Kidney epithelial cell (primary cell): ENCODE measurements at places on chromosomes 5 and 9. TPM values are rescaled to one million over a fixed set of nuclear protein-coding genes. Genes with fewer than 3 reads are reported as not detected.

TAF1L gene
- total RNA-seq: under 0.01 TPM in 1 of 2 replicates, not detected in the other

ENTREP1 gene
- total RNA-seq: 3.1 and 3.8 TPM in 2 replicates

CER1 gene
- not detected in 2 replicates for total RNA-seq

DNA sequence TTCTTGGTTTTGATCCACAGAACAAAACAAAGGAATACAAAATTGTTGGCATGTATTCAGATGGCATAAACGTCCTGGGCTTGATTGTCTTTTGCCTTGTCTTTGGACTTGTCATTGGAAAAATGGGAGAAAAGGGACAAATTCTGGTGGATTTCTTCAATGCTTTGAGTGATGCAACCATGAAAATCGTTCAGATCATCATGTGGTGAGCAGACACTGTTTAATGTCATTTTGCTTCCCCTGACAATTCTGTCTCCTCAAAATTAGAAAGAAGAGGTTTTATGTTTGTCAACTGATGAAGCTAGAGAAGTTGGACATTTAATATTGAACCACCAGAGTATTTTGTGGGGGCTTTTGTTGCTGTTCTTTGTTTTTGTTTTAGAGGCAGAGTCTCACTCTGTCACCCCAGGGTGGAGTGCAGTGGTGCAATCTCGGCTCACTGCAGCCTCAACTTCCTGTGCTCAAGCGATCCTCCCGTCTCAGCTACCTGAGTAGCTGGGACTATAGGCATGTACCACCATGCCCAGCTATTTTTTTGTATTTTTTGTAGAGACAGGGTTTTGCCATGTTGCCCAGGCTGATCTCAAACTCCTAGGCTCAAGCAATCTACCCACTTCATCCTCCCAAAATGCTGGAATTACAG lies 82.0 kb downstream of the SLC1A1 start:
- DNase-seq: no peak

MTX3 gene
- 12.8 and 16.8 TPM in 2 replicates for total RNA-seq

- DNase-seq: no peak
These were observed 25.9 kb downstream of the MAPKAP1 start for GRCh38 chr9:125681086-125681622.

GDA gene
- total RNA-seq: under 0.01 and 0.04 TPM in 2 replicates

- DNase-seq: no peak
These were observed 38.6 kb downstream of the B4GALT1 start for GRCh38 chr9:33128570-33128969.

GRCh38 chr9:97322105-97322504 lies 14.6 kb downstream of the CCDC180 start:
- DNase-seq: no peak

RLN1 gene
- 0.27 TPM in 1 of 2 replicates, not detected in the other for total RNA-seq

- no peak for DNase-seq
These were observed 9.8 kb downstream of the COL23A1 start for GRCh38 chr5:178580271-178580955.

FBXO10 gene
- 13.2 and 16.9 TPM in 2 replicates for total RNA-seq

- no peak for DNase-seq
These were observed 67.8 kb upstream of the GARNL3 start for GRCh38 chr9:127196826-127197145.

DNA sequence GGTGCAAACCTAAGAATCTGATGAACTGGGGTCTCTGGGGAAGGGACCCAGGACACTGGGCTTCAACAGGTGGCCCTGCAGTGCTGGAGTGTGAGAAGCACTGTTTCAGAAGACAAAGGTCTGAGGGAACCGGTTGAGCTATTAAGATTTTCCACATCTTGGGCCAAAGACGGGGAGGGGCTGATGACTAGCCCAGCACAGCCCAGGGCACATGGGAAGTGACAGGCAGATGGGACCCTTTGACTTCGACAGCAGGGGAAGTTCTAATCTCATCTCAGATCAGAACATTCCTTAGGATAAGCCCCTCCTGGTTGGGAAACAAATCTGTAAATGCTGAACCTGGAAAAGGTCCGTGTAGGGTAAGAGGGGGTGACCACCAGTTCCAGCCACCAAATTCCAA lies 67.4 kb downstream of the RAPGEF1 start:
- DNase-seq: no peak

GPRIN1 gene
- total RNA-seq: 17.3 and 19.9 TPM in 2 replicates

GRCh38 chr5:146018514-146019375 lies 82.4 kb downstream of the SH3RF2 start:
- DNase-seq: no peak

ADAMTS13 gene
- total RNA-seq: 2.0 and 2.4 TPM in 2 replicates

FOXD1 gene
- 14.7 and 22.0 TPM in 2 replicates for total RNA-seq
